MCF 10A (cell line): ENCODE measurements at places on chromosomes 12 and 14.

DNA sequence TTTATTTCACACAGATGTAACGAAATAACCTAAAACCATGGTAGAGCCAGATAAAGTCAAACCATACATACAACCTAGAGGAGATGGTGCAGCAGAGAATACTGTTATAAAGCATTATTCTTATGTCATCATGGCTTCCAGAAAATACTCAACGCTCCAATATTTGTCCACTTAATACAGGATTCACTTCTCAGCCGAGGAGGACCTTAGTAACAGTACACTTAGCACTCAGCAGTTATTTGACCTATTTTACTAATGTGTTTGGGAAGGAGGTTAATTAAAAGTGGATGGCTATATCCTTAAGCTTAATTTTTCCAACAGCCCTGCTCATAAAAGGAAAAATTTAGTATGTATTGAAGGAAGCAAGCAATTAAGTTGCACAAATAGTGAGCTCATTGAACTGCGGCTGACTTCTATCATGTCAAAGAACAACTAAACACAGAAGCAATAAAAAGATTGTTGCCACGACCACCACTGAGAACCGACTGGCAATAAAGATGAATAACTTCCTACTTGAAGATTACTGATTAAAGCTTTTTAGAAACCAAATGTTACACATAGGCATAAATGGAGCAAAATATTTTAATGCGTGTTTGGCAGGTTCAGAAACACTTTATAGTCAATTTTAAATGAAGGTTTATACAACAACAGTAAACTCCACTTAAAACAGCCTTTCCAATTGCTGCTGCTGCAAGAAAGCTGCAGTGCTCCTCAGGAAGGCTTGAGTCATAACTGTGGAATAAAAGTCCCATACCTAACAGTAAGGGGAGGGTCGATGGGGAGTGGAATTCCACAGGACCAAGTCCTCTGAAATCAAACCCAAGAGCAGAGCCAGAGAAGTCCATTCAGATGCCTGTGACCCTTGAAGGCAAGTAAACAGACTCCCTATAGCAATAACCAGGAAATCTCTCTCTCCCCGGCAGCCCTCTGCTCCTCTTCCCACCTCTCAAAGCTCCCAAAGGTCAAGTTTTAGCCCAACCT is 218.9 kb upstream of the CDKN3 start:
- no peak for DNase-seq

DNA sequence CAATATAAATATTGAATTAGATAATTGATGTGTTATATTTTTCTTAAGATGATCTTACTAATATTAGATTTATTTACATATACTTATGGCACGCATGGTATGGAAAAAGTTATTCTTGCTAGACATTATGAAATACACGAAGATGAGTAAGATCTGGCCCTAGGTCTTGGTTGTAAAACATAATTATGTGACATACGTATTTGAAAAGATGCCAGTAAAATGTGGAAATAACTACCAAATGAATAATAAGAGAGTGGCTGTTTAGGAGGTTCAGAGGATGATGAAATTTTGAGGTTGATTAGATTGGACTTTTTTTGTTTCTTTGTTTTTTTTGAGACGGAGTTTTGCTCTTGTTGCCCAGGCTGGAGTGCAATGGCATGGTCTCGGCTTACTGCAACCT is 41.3 kb downstream of the FANCM start:
- peak; percentile 93 for DNase-seq

- DNase-seq: peak; percentile 18
Observed at GRCh38 chr14:106308839-106309389, 782.5 kb downstream of the TMEM121 start.

DNA sequence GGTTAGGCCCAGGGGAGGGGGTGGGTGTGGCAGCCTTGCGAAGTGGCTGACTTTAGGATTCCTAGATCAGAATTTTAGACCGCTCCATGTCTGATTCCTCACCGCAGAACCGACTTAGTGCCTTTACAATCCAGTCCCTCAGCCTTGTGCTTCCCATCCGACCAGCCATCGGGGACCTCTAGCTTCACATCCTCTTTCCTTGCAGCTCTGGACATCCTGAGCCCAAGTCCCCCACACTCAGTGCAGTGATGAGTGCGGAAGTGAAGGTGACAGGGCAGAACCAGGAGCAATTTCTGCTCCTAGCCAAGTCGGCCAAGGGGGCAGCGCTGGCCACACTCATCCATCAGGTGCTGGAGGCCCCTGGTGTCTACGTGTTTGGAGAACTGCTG is 557 bp downstream of the COPS7A start:
- no peak for DNase-seq

GRCh38 chr14:106883218-106883692 is 1356.9 kb downstream of the TMEM121 start:
- DNase-seq: no peak

GRCh38 chr12:91617818-91618217 is 435.2 kb upstream of the DCN start:
- DNase-seq: peak; percentile 49

GRCh38 chr12:70367258-70368141 is 1.4 kb downstream of the KCNMB4 start:
- no peak for DNase-seq

DNA sequence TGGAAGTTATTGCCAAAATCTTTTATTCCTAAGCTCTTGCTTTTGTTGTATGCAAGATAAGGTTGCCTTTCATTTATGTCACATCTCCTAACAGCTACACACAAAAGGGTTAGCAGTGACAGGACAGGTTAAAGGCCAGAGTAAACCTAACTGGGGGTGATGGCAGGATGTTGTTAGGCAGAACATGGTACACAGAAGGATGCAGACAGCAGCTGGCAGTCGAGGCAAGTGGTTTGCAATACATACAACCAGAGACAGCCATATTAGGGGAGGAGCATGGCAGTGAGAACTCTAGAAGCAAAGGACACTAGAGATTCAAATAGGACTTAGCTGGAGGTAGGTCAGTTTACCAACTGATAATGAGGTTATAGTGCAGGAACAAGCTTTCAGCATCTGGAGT is 2.7 kb upstream of the ABCD2 start:
- DNase-seq: no peak

- DNase-seq: no peak
Observed at GRCh38 chr12:108646600-108647579, 13.2 kb upstream of the SELPLG start.

GRCh38 chr14:68968051-68968450 is 11.1 kb downstream of the ACTN1 start:
- no peak for DNase-seq
